ENCODE measurements at places on chromosomes 6 and 20.

DNA sequence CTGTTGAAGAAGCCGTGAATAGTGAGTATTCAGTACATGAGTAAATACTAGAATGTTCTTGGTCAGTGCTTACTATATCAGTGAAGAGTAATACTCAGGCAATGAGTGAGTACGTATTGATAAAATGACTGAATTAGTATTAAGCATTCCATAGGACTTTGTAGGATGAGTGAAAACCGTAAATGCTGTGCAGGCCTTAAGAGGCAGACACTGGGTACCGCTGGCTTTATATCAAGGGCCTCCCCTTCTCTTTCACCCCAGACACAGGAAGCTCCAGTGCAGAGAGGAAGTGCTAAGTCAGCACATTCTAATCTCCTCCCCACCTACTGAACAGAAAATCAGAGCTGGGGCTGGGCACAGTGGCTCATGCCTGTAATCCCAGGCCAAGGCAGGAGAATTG lies 24.2 kb downstream of the POFUT1 start:
- no peak for DNase-seq

DNA sequence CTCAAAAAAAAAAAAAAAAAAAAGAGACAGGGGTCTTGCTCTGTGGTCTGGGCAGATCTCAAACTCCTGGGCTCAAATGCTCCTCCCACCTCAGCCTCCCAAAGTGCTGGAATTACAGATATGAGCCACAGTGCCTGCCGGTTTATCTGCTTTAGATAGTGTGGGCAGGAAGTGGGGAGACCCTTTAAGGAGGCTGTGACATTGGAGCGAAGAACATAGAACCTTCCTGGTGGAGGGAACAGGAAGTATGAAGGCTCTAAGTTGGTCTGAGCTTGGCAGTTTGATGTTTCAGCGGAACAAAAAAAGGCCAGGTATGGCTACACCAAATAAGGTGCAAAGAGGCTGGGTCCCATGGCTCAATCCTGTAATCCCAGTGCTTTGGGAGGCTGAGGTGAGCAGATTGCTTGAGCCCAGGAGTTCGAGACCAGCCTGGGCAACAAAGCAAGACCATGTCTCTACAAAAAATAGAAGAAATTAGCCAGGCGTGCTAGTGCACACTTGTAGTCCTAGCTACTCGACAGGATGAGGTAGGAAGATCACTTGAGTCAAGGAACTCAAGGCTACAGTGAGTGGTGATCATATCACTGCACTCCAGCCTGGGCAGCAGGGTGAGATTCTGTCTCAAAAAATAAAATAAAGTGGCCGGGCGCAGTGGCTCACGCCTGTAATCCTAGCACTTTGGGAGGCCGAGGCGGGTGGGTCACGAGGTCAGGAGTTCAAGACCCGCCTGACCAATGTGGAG lies 8.7 kb upstream of the ZMYND8 start:
- DNase-seq, result no peak

- no peak for DNase-seq
These were observed 13.4 kb upstream of the BTN3A3 start for GRCh38 chr6:26426691-26427450.

DNA sequence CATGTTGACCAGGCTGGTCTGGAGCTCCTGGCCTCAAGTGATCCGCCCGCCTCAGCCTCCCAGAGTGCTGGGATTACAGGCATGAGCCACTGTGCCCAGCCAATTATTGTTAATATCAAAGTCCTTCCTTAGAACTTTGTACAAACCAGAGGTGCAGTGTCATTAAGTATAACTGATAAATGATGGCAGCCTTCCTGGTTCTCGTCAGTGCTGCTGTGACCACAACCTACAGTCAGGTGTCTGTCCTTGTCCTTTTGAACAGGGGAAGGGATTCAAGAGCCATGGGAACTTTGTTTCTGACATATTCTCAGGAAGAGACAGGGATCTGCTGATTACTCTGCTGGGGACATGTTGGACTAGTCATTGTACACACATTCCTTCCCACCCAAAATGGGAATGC lies 103.2 kb upstream of the TIAM2 start:
- DNase-seq, result no peak

- DNase-seq, result no peak
These were observed 123.7 kb upstream of the BTN3A2 start for GRCh38 chr6:26241033-26241895.

- DNase-seq, result no peak
These were observed 60.1 kb upstream of the CD93 start for GRCh38 chr20:23146181-23146580.

- no peak for DNase-seq
These were observed 15.8 kb downstream of the CAGE1 start for GRCh38 chr6:7373739-7374138.

DNA sequence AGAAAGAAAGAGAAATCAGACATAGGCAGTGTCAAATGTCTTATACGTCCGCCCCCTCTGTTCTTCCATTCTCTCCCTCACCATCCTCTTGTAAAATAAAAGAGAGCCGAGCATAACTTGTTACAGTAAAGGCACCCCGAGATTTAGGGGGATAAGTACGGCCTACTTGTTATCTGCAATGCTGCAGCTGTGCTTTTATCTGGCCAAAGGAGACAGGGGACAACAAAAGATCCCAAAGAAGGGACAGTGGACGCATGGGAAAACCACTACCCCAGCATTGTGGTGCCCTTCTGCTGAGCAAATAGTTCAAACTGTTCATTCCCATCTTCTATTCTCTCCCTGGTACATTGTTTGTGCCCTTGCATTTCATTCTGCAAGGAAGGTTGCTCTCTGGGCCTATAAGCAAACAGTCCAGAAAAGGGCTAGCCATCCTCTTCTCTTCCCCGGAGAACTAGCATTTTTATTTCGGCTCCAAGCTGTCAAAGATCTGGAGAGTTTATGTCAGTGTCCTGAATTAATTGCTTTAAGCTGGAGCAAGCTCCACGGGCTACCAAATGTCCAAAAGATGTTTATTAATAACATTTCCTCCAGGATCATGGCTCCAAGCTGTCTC lies 22.3 kb downstream of the FOXA2 start:
- no peak for DNase-seq
